Mucosa of descending colon (tissue), 3 donors: ENCODE measurements at places on chromosomes 3 and 15. TPM values are rescaled to one million over a fixed set of nuclear protein-coding genes. Genes with fewer than 3 reads are reported as not detected.

PLA2G4F gene
- 41.2 TPM for total RNA-seq

- no peak for DNase-seq
Observed at GRCh38 chr15:93025625-93025982, 63.4 kb downstream of the RGMA start.

MESP2 gene
- total RNA-seq, result 4.7 TPM

DNA sequence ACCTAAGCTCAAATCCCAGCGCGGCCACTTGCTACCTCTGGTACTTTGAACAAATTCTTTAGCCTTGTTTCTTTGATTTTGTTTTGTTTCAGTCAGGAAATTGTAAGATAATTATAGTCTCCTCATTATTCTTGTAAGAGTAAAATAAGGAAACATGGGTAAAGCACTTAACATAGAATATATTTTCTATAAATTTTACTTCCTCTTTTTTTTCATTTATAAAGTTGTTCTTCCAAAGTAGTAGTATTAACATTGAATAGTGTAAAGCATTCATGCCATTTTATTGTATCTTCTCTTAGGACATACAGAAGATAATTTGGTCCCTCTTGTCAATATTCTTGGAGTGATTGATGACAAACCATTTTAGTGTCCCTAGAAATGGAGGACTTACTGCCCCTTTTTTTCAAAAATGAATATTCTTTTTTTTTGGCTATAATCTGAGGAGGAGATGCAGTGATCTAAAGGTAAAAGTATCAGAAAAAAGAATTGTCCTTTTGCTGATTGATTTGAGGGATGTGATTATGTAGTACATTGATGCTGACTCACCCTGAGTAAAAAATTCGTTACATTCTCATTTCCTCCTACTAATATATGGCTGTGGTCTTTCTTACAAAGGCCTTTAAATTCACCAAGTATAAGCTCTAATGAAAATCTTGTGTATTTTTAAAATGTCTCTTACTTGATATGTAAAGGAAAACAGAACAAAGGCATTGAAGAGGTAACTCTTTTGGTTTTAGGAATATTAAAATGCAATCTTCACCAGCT, 51.0 kb downstream of the ALCAM start:
- DNase-seq, result no peak

CHRNA3 gene
- 13.9 TPM for total RNA-seq
